Gastrocnemius medialis (tissue), 4 donors: ENCODE measurements at places on chromosomes 5 and 9. TPM values are rescaled to one million over a fixed set of nuclear protein-coding genes. Genes with fewer than 3 reads are reported as not detected.

The PRRX2 gene
- 0.75 TPM for total RNA-seq

DNA sequence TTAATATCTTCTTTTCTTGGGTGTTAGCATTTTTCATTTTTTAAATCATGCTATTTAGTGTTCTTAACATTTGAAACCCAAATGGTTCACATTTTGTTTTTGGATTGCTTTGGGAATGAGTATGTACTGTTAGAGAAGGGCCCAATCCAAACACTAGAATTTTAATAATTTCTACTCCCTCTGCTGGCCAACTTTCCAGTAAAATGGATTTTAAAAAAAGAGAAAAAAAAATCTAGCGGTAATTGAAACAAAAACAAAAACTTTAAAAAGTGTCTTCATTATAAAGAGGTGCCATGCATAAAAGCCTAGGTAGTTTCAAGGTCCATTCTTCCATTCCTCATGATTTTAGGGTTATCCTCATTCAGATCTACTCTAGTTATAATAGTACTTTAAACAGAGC lies 32.1 kb upstream of the RICTOR start:
- no peak for DNase-seq
- H3K4me3 ChIP-seq, result no peak overlapping the region
- no peaks in the 10 kb centered on the region for H3K36me3 ChIP-seq
- H3K27me3 ChIP-seq, result no peaks in the 10 kb centered on the region
- H3K4me1 ChIP-seq, result no peaks in the 10 kb centered on the region
- H3K27ac ChIP-seq, result no peak overlapping the region

DNA sequence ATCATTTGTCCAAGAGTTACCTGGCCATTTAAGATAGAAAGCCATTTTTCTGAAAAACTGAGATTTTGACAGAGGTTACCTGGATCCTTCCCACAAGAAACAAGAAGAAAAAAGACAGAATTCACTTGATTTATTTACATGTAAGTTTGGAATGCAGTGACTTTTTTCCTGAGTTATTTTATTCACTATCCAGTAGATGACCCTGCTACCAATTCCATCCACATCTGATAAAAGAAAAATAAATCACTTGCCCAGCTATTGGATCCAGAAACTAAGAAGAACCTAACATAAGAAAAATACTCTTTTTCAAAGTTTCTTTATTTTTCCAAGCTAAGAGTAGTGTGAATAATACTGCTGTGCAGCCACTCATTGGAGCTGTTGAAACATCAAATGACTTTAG lies 275.2 kb downstream of the CETN3 start:
- H3K27ac ChIP-seq, result no peak overlapping the region
- H3K27me3 ChIP-seq, result no peaks in the 10 kb centered on the region
- peaks cover 6% of the 10 kb centered on the region for H3K4me1 ChIP-seq
- no peak for DNase-seq

The UIMC1 gene
- total RNA-seq, result 24.3 TPM

The KCNV2 gene
- total RNA-seq, result not detected

The ECSCR gene
- total RNA-seq, result 8.9 TPM

The BAAT gene
- 3.8 TPM for total RNA-seq

DNA sequence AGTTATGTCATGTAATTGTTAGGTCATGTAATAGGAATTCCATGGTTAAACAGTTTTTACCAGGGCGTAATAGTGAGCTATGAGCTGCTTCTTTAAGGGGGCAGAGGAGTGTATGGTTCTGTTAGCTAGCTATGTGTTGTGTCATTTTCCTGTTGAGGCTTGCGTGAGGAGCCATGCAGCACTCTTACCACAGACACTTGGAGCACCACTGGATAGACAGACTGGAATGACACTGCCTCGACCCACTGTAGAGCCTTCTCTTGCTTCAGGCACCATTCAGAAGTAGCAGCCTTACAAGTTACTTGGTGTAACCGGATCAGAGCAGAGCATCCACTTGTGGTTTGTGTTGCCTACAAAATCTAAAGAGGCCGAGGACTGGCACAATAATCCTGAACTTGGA lies 28.3 kb upstream of the STOM start:
- H3K27me3 ChIP-seq, result no peaks in the 10 kb centered on the region
- no peak overlapping the region for H3K27ac ChIP-seq
- H3K4me3 ChIP-seq, result no peak overlapping the region
- H3K36me3 ChIP-seq, result no peaks in the 10 kb centered on the region

The CRB2 gene
- not detected for total RNA-seq

GRCh38 chr9:95815133-95815532 lies 60.4 kb upstream of the ERCC6L2 start:
- no peaks in the 10 kb centered on the region for H3K36me3 ChIP-seq
- no peak overlapping the region for H3K27ac ChIP-seq
- no peak overlapping the region for H3K4me3 ChIP-seq
- DNase-seq, result no peak
- H3K4me1 ChIP-seq, result no peaks in the 10 kb centered on the region
- H3K27me3 ChIP-seq, result no peaks in the 10 kb centered on the region

- DNase-seq, result no peak
- no peak overlapping the region for H3K4me3 ChIP-seq
- H3K36me3 ChIP-seq, result no peaks in the 10 kb centered on the region
- H3K27me3 ChIP-seq, result no peaks in the 10 kb centered on the region
- no peak overlapping the region for H3K27ac ChIP-seq
Measured at GRCh38 chr9:3992924-3993323, 306.9 kb downstream of the GLIS3 start.

DNA sequence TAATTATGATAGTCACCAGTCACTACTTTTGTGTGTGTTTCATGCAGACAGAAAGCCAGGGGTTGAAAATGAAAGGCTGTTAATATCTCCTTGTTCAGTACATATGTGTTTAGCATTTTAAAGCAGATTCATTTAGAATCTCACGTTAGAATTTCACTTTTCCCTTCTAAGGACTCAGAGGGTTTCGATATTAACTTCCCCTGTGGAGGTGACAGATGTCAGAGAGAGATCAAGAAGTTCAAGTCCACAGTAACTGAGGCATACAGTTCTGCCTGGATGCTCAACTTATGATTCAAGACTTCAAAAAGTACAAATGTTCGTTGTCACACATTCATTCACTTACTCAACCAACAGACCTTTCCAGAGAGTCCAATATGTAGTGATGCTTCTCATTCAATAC lies 251.1 kb downstream of the EBF1 start:
- H3K36me3 ChIP-seq, result no peaks in the 10 kb centered on the region
- DNase-seq, result no peak
- H3K4me1 ChIP-seq, result peaks cover 1% of the 10 kb centered on the region
- H3K27me3 ChIP-seq, result no peaks in the 10 kb centered on the region
- H3K4me3 ChIP-seq, result no peak overlapping the region

- DNase-seq, result no peak
Measured at GRCh38 chr5:15034379-15034778, 162.8 kb upstream of the ANKH start.

DNA sequence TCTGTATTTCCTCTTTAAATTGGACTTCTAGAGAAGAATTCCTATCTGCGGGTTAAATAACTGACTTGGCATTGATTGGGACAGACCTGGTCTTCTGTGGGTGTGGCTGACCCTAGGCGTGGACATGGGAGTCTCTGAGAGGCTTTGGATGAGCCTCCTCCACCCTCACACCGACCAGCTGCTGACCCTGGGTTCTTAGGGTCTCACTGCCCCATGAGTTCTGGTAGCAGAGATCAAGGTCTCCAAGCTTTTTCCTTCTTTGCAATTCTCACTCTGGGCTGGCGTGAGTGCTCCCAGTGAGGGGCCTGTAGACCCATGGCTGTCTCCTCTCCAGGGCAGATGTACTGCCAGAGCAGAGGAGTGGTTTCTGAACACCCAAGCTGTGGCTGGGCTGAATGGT lies 41.6 kb upstream of the PITX1 start:
- no peaks in the 10 kb centered on the region for H3K4me1 ChIP-seq
- no peaks in the 10 kb centered on the region for H3K27me3 ChIP-seq
- no peak overlapping the region for H3K4me3 ChIP-seq
- H3K27ac ChIP-seq, result no peak overlapping the region
- H3K36me3 ChIP-seq, result no peaks in the 10 kb centered on the region

GRCh38 chr9:107693625-107694326 lies 204.2 kb upstream of the KLF4 start:
- H3K4me3 ChIP-seq, result no peak overlapping the region
- no peak for DNase-seq
- no peaks in the 10 kb centered on the region for H3K36me3 ChIP-seq
- H3K4me1 ChIP-seq, result no peaks in the 10 kb centered on the region

DNA sequence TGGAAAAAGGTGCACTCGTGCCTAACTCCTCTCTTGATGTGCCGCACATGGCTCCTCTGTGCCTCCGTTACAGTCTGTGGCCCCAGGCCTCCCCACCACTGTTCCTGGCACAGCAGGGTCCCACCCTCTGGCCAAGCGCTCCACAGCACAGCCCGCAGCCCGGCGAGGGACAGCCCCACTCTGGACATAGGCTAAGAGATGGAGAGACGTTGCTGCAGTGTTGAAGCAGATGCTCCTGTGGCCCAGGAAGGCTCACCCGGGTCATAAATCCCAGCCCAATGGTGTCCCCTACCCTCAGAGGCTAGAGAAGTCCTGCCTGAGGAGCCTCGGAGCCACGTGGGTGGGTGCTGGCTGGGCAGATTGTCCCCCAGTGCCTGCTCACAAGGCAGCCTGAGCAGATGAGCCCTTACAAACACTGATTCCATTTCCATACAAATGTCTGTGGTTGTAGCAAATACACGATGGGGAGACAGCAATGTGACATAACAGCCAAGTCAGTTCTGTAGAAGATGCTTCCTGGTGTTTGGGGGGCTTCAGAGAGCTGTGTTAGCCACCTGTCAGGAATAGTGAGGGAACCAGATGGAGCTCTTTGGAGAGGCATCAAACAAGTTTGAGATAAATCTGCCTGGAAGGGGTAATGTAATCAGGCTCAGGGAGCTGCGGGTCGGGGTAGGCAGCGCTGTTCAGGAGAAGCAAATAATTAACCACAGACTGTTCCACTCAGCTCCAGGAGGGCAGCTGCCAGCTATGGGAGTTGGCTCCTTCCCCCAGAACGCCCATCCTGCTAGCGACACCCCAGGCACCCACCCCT lies 41.7 kb downstream of the C5orf15 start:
- H3K27ac ChIP-seq, result no peak overlapping the region
- no peak overlapping the region for H3K4me3 ChIP-seq

GRCh38 chr5:158135682-158136179 lies 276.8 kb upstream of the CLINT1 start:
- DNase-seq, result peak; percentile 41
- no peaks in the 10 kb centered on the region for H3K4me1 ChIP-seq
- no peak overlapping the region for H3K27ac ChIP-seq
- H3K4me3 ChIP-seq, result no peak overlapping the region

- no peaks in the 10 kb centered on the region for H3K36me3 ChIP-seq
- no peak for DNase-seq
- H3K4me1 ChIP-seq, result no peaks in the 10 kb centered on the region
- no peak overlapping the region for H3K4me3 ChIP-seq
Measured at GRCh38 chr5:72041654-72042053, 65.6 kb upstream of the MAP1B start.

The FUT7 gene
- total RNA-seq, result not detected

GRCh38 chr9:3730511-3730922 lies 204.7 kb upstream of the RFX3 start:
- no peak overlapping the region for H3K27ac ChIP-seq
- no peaks in the 10 kb centered on the region for H3K36me3 ChIP-seq
- H3K27me3 ChIP-seq, result no peaks in the 10 kb centered on the region

DNA sequence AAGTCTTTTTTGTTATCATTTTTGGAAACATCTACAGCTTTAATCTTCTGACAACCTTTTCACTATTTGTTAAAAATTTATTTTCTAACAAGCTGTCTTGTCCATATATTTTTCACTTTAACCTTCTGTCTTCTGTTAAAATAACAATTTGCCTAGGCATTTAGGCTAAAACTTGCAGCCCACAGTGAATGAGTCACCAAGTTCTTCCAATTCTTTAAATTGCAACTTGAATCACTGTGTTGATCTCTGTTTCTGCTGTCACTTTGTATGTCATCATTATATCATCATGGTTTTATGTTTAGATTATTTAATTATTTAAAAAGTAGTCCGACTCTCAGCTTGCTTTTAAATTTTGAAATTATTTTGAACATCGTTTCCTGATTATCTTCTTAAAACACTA lies 473.8 kb upstream of the PTPRD start:
- no peak overlapping the region for H3K27ac ChIP-seq
- H3K4me1 ChIP-seq, result no peaks in the 10 kb centered on the region
- H3K27me3 ChIP-seq, result no peaks in the 10 kb centered on the region
- no peaks in the 10 kb centered on the region for H3K36me3 ChIP-seq

- peaks cover 27% of the 10 kb centered on the region for H3K4me1 ChIP-seq
- H3K27ac ChIP-seq, result peak overlapping the region; percentile 62
- no peak overlapping the region for H3K4me3 ChIP-seq
- no peaks in the 10 kb centered on the region for H3K36me3 ChIP-seq
Measured at GRCh38 chr9:121690316-121690715, 38.9 kb downstream of the DAB2IP start.

- no peak overlapping the region for H3K4me3 ChIP-seq
- no peaks in the 10 kb centered on the region for H3K36me3 ChIP-seq
- DNase-seq, result peak; percentile 74
Measured at GRCh38 chr5:96963267-96963666, 27.4 kb downstream of the LNPEP start.

The SLC36A2 gene
- total RNA-seq, result 8.8 TPM

The GLRA1 gene
- not detected for total RNA-seq

GRCh38 chr9:88936132-88936531 lies 55.1 kb upstream of the S1PR3 start:
- DNase-seq, result no peak
- no peak overlapping the region for H3K4me3 ChIP-seq
- no peaks in the 10 kb centered on the region for H3K27me3 ChIP-seq
- H3K36me3 ChIP-seq, result no peaks in the 10 kb centered on the region
- no peaks in the 10 kb centered on the region for H3K4me1 ChIP-seq

DNA sequence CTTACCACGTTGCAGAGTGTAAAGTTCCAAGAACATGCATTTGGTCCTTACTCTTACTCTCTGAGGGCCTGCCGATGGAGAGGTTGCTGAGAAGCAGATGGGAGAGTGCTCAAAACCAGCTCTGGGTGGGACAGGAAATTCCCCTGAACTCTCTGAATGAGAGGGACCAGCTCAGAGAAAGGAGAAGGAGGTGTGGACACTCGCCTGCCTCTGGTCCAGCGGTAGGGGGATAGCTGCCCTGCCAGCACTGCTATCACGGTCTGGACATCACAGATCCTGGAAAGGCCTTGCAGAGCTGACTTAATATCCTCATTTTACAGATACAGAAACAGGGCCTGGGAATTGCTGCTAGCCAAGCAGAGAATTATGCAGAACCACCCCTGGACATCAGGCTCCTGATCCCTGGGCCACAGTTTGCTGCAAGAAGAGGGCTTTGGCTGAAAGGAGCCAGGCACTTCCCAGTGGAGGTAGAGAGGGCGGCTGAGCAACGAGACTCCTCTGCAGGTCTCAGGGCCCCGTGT lies 4.9 kb downstream of the TRAF1 start:
- no peaks in the 10 kb centered on the region for H3K27me3 ChIP-seq
- H3K4me1 ChIP-seq, result peaks cover 17% of the 10 kb centered on the region
- H3K36me3 ChIP-seq, result no peaks in the 10 kb centered on the region
- no peak for DNase-seq
- H3K27ac ChIP-seq, result no peak overlapping the region

DNA sequence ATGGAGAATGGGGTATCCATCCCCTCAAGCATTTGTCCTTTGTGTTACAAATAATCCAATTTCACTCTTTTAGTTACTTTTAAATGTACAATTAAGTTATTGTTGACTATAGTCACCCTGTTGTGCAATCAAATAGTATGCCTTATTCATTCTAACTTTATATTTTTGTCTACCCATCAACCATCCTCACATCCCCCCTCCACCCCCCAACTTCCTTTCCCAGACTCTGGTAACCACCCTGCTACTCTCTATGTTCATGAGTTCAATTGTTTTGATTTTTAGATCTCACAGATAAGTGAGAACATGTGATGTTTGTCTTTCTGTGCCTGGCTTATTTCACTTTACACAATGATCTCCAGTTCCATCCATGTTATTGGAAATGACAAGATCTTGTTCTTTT lies 15.4 kb upstream of the RANBP17 start:
- DNase-seq, result no peak
- no peak overlapping the region for H3K4me3 ChIP-seq
- H3K27me3 ChIP-seq, result peaks cover 2% of the 10 kb centered on the region
- no peak overlapping the region for H3K27ac ChIP-seq
